ENCODE measurements at places on chromosomes 7 and 10. TPM values are rescaled to one million over a fixed set of nuclear protein-coding genes. Genes with fewer than 3 reads are reported as not detected.

DNA sequence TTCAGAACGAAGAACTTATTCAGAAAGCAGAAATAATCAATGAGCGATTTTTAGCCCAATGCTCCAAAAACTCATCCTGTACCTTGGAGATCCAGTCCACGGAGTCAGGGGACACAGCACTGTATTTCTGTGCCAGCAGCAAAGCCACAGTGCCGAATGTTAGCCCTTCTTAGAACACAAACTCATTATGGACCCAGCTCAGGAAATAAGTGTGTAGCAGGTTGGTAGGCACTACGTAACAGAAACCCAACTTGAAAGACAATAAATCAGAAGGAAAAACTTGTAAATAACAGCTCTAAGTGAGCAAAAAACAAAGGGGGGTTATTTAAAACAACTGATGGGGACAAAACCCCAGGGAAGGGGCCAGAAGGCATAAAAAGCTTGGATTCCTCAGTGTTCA, 112.0 kb upstream of the PRSS1 start:
- DNase-seq = no peak
- H3K4me1 ChIP-seq = no peaks in the 10 kb centered on the region
- H3K27me3 ChIP-seq = peaks cover 7% of the 10 kb centered on the region
- no peaks in the 10 kb centered on the region for H3K36me3 ChIP-seq

- H3K4me1 ChIP-seq = no peaks in the 10 kb centered on the region
- H3K4me3 ChIP-seq = no peak overlapping the region
- peaks cover 7% of the 10 kb centered on the region for H3K27me3 ChIP-seq
- DNase-seq = peak; percentile 20
Observed at GRCh38 chr7:44278451-44279161, 46.8 kb downstream of the CAMK2B start.

GRCh38 chr7:80922253-80923049, 3.6 kb upstream of the SEMA3C start:
- H3K4me1 ChIP-seq = peaks cover 17% of the 10 kb centered on the region
- no peaks in the 10 kb centered on the region for H3K36me3 ChIP-seq
- DNase-seq = no peak
- H3K4me3 ChIP-seq = no peak overlapping the region

DNA sequence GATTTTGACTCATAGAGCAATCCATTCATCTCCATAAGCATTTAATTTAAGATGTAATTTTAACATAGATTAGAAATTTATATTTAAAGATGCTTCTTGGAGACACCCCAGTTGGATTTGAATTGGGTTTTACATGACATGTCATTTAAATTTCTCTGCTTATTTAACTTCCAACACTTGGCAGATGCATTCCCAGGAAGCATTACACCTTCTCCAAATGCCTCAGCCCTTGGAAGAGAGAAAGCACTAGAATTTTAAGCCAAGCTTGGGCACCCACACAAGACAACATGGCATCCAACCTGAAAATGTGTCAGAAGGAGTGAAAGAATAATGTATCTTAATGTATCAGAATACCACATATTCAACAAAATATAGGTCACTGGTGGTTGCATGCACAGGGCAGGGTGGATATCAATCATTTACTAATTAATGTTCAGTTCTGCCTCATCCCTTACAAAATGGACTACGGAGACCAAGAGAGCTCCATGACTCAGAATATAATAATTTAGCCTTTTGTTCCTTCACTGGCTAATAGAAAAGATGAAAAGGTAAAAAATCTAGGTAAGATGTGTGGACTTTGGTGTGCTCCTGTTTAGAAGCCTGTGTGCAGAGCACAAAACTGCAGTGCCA, 541.7 kb upstream of the SORCS1 start:
- no peak for DNase-seq
- H3K4me3 ChIP-seq = no peak overlapping the region

DNA sequence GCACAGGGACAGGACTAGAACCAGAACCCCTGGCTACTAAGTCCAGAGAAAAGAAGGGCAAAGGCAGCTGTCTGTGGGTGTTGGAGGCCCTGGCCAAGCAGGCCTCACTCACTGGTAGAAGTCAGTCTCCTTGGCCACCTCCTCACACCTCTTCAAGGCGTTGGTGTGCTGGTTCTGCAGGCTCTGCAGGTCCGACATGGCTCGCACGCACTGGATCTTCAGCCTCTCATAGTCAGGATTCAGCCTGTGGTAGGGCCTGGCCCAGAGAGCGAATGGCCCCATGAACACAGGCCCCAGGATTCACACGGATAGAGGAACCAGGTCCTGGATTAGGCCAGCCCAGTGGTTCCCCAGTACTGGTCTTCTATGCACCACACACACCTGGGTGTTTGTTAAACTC, 72.4 kb downstream of the DLG5 start:
- H3K4me3 ChIP-seq = no peak overlapping the region
- no peaks in the 10 kb centered on the region for H3K27me3 ChIP-seq
- no peaks in the 10 kb centered on the region for H3K4me1 ChIP-seq
- DNase-seq = no peak

ASAH2 gene
- not detected for total RNA-seq

All from lower lobe of right lung (tissue), 2 donors.